ENCODE measurements at places on chromosomes 12 and 14.
A peak's percentile ranks its signal among the peaks of the same experiment; 100 is the strongest.

DNA sequence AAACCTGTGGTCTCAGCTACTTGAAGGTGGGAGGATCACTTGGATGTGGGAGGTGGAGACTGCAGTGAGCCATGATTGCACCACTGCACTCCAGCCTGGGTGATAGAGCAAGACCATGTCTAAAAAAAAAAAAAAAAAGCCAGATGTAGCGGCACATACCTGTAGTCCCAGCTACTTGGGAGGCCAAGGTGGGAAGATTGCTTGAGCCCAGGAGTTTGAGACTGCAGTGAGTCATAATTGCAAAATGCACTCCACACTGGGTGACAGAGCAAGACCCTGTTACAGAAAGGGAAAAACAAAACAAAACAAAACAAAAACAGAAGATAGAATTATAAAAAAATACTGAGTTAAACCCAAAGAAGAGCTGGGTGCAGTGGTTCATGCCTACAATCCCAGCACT, 29.1 kb upstream of the APOF start:
- no peak for DNase-seq

GRCh38 chr12:129903956-129904829, at the start of gene TMEM132D:
Gene TMEM132D, minus strand, starts transcription at chr12:129904025.
- DNase-seq: no peak

DNA sequence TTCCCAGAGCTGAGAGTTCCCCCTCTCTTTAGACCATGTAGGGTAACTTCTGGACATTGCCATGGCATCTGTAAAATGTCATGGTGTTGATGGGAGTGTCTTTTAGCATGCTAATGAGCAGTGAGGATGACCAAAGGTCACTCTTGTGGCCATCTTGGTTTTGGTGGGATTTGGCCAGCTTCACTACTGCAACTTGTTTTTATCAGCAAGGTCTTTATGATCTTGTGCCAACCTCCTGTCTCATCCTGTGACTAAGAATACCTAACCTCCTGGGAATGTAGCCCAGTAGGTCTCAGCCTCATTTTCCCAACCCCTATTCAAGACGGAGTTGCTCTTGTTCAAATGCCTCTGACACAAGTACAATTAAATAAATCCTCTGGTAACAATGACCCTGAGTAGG, 244.4 kb downstream of the NEDD1 start:
- DNase-seq: no peak

GRCh38 chr12:70271025-70271424, 27.8 kb downstream of the CNOT2 start:
- DNase-seq: no peak

- no peak for DNase-seq
These were observed 38.7 kb downstream of the TUNAR start for GRCh38 chr14:95915330-95915729.

- no peak for DNase-seq
These were observed 230.6 kb upstream of the PLEKHG7 start for GRCh38 chr12:92472201-92472600.

DNA sequence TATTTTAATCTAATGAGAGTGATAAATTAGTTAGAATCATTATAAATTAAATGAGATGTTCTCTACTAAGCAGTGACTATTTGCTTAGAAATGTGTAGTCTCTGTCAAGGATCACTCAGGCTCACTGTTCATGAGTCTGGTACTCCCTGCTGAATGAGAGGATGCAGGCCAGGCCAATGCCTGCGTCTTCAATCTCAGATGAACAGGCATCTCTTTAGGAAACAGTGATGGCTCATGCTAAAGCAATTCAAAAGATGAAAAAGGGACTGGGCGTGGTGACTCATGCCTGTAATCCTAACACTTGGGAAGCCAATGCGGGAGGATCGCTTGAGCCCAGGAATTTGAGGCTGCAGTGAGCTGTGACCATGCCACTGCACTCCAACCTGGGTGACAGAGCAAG, 106.8 kb downstream of the ZFC3H1 start:
- no peak for DNase-seq

DNA sequence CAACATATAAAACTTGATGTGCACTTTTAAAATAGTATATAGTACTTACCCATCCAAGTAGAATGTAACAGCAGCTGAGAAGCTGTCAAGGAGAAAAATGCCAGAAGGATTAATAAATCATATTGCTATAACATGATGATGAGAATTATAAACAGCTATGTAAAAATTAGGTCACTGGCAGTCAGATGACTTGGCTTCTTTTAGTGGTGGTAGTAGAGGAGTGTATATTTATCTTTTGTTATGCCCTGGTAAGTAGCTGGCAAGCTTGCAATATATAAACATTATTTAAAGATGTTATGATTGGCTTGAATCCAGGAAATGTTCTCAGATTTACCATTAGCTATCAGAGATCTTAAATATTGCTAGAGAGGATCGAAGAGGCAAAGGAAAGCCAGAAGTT, 471.0 kb upstream of the MGAT4C start:
- no peak for DNase-seq

DNA sequence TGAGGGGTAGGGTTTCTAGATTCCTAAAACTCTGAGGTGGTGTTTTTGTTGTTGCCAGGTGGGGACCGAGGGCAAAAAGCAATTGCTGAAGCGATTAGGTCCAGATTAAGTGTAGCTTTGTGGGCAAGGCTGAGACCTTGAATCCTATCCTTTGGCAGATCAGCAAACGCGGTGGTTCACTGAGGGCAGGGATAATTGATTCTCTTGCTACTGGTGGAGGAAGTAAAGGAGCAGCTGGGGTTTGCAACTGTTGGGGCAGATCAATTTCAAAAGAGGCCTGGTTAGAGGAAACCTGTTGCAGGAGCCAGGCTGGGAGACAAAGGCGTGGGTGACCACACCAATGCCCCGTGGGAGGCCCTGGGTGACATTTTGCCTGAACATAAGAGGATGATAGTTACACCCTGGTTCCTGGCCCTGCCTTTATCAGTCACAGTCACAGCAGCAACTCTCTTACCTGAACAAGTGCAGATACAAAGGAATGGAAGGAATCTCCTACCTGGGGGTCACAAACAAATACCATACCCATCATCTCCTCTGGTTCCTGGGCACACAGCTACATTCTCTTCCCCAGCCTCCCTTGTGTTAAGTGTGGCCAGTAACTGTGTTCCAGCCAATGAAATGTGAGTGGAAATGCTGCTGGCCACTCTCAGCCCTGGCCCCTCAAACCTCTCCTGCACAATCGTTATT, 43.3 kb upstream of the RASSF3 start:
- no peak for DNase-seq

DNA sequence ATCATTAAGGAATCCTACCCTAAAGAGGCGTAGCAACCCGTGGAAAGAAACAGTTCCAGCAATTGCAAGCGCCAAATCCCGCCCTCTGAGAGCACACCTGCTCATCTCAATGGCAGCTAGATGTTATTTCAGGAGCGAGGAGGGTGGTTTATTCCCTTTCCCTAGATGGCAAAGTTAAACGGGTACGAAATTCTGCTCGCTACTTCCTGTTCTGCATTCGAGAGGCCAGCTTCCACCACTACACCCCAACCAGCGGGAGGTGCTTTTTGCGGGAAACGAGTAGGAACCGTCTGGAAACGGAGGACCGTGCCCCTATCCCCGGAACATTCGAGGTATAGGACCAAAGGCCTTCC, 536 bp downstream of the VPS29 start:
- peak; percentile 10 for DNase-seq

- no peak for DNase-seq
These were observed 32.7 kb upstream of the VPS37B start for GRCh38 chr12:122928404-122929147.

DNA sequence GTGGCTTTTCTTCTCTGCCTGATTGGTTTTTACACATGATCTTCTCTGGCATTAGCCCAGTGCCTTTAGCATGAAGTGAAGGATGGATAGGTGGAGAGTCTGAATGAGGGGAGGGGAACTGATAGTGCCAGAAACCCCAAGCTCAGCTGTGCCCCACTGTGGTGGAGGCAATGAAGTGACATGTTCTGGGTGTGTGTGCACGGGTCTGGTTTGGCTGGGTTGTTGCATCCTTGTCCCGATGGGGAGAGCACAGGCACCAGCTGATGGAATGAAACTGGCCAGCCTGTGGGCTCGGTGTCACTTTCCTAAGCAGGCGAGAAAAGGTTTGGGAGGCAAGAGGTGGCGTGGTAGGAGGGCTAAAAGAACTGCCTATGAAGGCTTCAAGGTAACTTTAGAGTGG, 65.3 kb downstream of the CACNA1C start:
- no peak for DNase-seq

DNA sequence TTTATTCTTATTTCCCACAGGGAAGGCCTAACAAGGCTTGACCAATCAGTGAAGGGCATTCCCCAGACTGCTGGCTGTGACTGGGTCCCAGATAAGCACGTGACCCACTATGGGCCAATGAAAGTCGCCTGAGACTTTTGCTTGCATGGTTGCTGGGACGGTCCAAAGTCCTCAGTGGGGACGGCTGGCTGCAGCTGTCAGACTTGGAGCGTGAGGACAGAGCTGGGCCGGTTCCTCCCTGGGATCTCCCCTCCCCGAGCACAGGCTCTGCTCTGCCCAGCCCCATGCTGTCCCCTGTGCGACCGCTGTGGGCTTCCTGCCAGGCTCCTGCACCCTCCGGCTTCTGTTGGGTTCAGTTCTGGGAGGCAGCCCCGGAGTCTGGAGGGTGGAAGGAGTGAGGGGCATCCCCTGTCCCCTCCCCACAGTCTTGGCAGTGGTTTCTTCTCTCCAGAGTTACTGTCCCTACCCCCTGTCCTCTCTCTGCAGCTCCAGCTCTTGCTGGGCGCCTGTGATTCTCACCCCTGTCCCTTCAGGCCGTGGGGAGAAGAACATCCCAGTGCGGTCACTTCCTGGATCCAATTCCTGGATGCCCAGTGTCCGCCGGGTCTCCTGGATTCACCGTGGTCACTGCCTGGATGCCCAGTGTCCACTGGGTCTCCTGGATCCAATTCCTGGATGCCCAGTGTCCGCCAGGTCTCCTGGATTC, 50.1 kb downstream of the GALNT9 start:
- no peak for DNase-seq

- no peak for DNase-seq
These were observed 118.6 kb downstream of the GCH1 start for GRCh38 chr14:54784060-54784459.

GRCh38 chr12:77435446-77436091, 370.2 kb upstream of the E2F7 start:
- DNase-seq: no peak

GRCh38 chr12:128325646-128326045, 58.7 kb downstream of the TMEM132C start:
- DNase-seq: no peak

DNA sequence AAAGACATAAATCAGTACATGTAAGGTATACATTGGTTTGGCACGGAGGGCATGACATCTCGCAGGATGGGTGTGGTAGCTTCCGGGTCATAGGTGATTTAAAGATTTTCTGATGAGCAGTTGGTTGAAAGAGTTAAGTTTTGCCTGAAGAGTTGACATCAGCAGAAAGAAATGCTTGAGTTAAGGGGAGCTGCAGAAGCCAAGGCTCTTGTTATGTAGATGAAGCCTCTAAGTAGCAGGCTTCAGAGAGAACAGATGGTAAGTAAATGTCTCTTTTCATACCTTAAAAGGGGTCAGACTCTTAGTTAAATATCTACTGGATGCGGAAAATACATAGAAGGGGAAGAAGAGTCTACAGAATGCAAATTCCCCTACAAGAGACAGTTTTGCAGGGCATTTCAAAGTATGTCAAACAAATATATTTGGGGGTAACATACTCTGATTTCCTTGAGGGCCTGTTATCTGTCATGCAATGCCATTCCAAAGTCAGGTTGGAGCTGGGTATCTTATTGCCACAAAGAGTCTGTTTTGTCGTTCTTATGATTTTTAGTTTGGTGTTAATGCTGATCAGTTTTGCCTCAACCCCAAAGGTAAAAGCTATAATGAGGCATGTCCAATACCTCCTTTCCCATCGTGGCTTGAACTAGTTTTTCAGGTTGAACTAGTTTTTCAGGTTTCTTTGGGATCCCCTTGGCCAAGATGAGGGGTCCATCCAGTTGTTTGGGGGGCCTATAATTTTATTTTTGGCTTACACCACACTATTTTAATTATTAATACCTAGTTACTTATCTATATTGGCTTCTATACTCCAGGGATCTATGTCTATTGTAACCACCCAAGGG, 67.0 kb downstream of the PTHLH start:
- DNase-seq: no peak

GRCh38 chr12:130932061-130932930, 21.4 kb upstream of the ADGRD1 start:
- DNase-seq: no peak

- no peak for DNase-seq
These were observed 44.2 kb upstream of the TSPAN9 start for GRCh38 chr12:3032770-3033538.

DNA sequence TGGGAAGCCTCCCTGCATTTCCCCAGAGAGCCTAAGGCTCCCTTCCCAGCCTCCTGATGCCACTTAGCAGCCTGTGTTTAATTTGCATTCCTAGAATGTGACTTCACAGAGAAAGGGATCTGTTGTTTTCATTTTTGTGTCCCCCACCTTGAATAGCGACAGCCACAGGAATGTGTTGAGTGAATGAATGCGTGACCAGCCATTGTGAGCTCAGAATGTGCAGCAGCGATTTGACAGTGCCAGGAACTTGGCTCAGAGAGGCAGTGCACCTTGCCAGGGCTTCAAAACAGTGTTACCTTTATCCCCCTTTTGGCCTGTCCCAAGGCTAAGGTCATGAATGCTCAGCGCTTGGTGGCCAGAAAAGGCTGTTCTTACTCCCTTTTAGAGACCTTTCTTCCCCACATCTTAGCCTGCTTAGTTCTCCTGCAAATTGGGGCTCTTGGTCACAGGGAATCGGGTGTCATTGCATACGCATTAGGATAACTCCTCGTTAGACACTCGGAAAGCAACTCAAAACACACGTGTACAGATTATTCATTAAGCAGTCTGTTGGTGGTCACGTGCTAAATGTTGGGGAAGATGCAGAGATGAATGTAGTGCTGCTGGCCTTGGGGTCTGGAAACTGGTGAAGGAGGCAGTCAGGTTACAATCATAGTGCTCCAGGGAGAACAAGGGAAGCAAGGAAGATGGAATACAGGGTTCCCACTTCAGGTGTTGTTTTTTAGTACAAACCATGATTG, 9.8 kb downstream of the NTF3 start:
- DNase-seq: no peak

DNA sequence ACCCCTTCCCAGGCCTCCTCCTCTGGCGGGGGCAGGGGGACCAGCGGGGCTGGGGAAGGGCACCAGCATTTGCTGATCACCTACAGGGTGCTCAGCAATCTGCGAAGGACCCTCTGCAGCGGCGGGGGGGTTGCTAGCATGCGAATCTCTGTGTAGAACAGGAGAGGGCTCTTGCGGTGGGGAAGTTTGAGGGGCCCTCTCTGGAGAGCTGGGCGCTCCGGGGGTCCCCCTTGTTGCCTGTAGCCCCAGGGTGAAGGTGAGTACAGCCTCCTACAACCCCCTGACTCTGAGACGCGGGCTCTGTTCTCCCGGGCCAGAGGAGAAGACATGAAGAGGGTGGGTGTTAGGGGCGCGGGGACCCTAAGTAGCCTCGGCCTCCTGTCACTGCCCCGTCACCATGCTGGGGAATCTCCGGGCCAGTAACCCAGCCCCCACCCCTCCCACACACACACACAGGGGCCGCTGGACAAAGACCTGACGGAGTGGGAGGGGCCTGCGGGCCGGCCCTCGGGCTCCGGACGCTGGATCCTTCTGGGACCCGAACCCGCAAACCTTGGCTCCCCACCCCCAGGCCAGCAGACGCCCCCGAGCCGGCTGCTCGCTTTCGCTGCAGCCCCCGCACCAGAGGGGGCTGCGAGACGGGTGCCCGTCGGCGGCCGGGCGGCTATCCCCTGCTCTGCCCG, 734 bp downstream of the FIGNL2 start:
- DNase-seq: no peak

GRCh38 chr14:92656306-92657081, 91.9 kb downstream of the LGMN start:
- DNase-seq: no peak

GRCh38 chr14:96706893-96707292, 90.3 kb upstream of the VRK1 start:
- DNase-seq: no peak
